ENCODE measurements at places on chromosomes 3 and 15.

- peak; percentile 25 for DNase-seq
These were observed 172.8 kb downstream of the PLCH1 start for GRCh38 chr3:155572085-155572484.

GRCh38 chr3:173268781-173269180 is 127.7 kb upstream of the SPATA16 start:
- DNase-seq: no peak

GRCh38 chr3:71076361-71077002 is 507.0 kb downstream of the FOXP1 start:
- no peak for DNase-seq

GRCh38 chr15:47206358-47206978 is 510.8 kb upstream of the SEMA6D start:
- no peak for DNase-seq

GRCh38 chr3:174186377-174186989 is 672.7 kb upstream of the NAALADL2 start:
- DNase-seq: no peak

GRCh38 chr3:113556316-113556945 is 24.1 kb downstream of the SIDT1 start:
- no peak for DNase-seq

- DNase-seq: no peak
These were observed 30.2 kb upstream of the LEKR1 start for GRCh38 chr3:156795890-156796481.

DNA sequence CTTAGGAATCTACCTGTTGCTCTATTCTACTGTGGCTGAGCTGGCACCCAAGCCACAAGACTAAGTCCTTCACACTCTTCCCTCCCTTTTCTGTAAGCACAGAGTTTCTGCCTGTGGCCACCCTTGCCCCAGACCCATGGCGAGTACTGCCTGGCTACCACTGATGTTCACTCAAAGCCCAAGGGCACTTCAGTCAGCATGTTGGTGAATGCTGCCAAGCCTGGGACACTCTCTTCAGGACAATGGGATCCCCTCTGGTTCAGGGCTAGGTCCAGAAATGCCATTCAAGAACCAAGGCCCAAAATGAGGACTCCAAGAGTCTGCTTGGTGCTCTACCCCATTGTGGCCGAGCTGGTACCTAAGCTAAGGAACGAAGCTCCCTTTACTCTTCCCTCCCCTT is 184.2 kb downstream of the FGF12 start:
- no peak for DNase-seq

- no peak for DNase-seq
These were observed 83.1 kb upstream of the FNDC3B start for GRCh38 chr3:171956181-171956683.

DNA sequence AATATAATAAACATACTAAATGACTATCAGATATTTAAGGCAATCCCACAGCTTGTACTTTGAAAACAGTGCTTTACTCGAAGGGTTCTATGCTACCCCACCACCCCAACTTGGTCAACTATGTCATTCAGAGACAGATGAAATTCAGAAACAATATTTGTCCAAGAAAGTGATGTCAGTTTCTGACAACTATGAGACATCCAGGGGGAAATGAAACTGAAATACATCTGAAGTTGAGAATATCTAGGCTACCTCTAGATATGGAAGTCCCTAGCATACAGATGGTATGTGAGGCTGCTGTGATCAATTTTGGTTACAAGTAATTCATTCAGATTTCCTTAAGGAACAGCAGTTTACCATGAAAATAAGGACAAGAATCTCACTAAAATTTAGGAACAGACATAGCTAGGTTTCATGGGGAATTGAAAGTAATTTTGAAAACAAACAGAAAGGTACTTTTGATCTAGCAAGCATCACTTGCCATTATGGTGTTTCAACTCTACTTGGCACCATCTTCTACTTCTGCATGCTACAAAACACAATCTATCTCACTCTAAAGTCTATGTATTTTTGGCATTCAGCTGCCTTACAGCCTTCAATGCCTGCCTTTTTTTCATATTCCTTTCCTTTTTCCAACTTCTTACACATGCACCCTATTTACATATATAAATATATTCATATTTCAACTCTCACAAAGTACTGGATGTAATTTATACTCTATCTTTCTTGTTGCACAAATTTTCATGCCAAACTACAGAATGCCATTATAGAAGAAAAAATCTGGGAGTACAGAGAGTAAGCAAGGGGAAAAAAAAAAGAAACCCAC is 21.7 kb downstream of the ATG3 start:
- DNase-seq: no peak

DNA sequence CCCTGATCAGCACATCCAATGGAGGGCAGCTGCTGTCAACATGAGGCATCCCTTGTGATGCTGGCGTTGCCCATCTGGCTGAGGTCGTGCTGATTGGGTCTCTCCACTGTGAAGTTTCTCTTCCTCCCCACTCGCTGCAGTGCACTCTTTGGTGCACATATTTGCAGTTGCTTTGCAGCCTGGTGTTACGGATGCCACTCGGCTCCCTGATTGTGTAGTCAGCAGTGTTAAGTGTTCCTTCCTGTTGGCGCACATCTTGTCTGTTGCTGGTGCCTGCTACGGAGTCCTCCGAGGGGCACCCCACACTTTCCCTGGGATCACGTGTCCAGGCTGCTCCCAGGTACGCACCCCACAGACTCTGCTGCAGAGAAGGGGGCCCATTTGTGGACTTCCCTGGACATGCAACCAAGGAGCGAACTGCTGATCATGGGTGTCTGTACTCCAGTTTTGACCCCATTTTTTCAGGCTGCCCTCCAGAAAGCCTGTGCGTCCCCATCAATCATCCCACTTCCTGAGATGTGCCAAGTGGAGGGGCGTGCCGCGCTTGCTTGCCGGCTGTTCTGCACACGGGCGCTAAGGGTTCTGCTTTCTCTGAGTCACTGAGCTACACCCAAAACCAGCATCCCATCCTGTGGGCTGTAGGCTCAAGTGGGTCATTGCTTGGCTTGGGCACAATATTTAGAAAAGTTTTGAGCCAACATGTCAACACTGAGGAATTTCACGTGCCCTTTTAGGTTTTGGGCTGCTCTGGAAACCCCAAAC is 98.6 kb downstream of the FBLN2 start:
- no peak for DNase-seq

GRCh38 chr15:92140796-92141195 is 252.9 kb upstream of the ST8SIA2 start:
- DNase-seq: no peak

- DNase-seq: no peak
These were observed 147.8 kb downstream of the SHOX2 start for GRCh38 chr3:157958457-157958856.

GRCh38 chr3:177343122-177343625 is 145.9 kb upstream of the TBL1XR1 start:
- no peak for DNase-seq

DNA sequence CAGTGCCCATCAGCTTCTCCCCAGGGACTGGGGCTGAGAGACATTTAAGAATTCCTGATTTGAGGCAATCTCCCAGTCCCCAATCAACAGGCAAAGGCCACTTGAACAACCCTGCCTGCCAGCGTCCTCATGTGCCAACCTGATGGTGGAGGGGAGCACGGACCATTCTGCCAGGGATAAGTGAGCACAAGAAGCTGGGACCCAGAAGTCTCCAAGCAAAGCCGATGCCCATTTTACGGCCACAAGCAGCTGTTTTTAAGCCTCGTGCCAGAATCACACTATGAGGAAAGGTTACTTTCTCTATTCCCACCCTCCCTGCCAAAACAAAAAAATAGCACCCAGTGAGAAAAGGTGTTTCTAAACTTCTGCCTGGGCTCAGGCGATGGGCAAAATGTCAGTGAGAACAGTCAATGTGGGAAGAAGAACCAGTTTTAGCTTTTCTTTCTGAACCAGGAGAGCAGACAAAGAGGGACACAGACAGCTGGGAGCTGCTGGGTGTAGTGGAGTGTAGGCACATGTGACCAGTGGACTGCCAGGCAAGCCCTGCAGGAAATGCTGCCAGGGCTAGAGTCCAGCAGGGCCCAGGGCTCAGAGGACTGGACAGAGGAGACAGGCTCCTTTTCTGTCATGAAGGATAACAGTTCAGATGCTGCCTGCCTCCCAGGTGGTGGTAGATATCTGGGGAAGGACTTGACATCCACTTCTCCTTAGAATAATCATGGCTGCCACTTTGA is 57.7 kb downstream of the ATP2B2 start:
- DNase-seq: no peak

GRCh38 chr3:71210257-71211007 is 373.1 kb downstream of the FOXP1 start:
- no peak for DNase-seq

All from NCI-H774 (cell line).